Stimulated activated CD8-positive, alpha-beta memory T cell treated with anti-CD3 and anti-CD28 coated beads, Interleukin-4, amount 100 ng/mL, for 4 hours (primary cell): ENCODE measurements at places on chromosomes 3 and 15.

DNA sequence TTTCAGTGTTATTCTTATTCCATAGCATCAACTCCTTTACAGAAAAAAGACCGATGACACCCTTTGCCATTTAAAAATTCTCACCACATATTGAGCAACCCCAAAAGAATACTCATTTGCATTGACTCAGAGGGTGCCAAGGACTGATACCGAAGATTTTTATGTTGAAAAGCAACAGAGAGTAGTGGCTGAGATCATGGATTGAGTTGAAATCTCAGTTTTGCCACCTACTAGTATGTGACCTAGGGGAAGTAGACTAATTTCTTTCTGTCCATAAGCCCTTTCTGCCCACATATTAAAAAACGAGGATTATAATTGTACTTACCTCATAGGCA lies 313.9 kb upstream of the SATB1 start:
- DNase-seq = no peak

DNA sequence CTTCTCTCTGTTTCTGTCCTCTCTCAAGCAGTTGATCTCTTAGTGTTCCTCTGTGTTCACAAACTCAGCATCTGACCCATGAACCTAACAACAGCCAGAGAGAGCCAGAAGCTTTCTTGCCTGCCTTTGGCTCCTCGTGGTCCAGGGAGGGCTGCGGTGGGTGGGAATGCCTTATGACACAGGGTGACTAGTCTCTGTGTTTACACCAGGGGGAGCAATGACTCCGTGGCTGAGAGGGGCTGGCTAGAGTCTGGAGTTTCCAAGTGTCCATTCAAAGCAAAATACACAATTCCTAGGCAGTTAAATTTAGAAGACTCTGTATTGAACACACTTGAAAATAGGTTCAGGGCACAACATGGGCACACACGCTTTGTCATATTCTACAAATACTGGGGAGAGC lies 370.0 kb upstream of the FRG2C start:
- no peak for DNase-seq

DNA sequence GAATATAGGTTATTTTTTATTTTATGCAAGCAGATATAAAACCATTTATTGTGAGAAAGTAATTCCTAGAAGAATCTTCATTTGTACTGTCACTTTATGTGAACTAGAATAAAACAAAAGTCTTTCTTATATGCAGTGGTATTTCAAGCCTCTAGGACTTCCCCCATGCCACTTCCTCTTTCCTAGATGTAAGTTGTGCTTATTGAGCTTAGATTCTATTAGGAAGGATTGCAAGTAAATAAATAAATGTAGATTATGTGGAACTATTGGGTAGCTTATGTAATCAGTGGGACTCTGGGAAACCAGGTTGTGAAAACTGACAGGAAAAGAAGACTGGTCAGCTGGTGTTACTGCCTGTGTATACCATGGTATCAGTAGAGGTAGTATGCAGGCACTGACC lies 169.7 kb downstream of the RSRC1 start:
- no peak for DNase-seq

DNA sequence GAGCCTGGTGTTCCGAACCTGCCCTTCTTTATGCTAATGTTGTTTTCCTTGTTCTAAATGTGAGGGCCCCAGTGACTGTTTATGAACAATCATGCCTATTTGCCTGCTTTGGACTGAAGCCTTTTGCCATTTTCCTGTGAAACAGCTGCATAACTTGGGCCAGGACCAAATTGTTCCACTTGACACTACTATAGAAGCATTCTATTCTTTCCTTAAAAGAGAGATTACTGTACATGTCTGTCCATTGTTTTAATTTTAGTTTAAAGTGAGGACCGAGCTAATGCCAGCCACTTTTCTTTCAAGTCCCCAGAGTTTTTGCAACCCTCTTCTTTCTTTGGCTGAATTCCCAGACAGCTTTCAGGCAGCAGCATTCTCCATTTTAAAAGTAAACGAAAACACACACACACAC lies 980.3 kb downstream of the CADM2 start:
- no peak for DNase-seq

DNA sequence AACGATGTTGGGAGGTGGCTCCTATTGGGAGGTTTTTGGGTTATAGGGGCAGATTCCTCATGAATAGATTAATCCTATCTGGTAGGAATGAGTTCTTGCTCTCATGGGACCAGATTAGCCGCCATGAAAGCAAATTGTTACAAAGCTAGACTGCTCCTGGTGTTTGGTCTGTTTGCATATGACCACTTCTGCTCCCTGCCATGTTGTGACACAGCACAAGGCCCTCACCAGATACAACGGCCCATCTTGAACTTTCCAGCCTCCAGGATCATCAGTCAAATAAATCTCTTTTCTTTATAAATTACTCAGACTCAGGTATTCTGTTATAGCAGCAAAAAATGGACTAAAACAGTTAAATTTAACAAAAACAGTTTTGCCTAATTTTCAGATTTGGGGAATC lies 34.4 kb downstream of the TRIM42 start:
- DNase-seq = no peak

- no peak for DNase-seq
These were observed 27.3 kb downstream of the CYP11A1 start for GRCh38 chr15:74340150-74340549.

DNA sequence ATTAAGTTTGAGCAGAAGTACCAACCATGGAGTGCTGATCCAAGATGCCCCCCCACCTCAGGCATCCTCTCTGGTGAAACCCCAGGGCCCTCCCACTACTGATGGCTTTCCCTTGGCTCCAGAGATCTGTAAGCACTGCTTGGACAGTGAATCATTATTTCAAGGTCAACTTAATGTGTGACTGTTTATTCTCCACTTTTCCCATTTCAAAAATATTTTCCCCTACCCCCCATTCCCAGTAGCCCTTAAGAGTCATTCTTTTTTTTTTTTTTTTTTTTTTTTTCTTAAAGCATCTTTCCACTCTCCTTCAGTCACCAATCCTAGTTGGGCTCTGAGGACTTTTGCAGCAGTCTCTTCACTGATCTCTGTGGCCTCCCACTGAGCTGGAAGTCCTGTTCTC lies 82.6 kb downstream of the PCCB start:
- DNase-seq = no peak
